Activated gamma-delta T cell (primary cell): ENCODE measurements at places on chromosomes 1 and 21.

- no peak for DNase-seq
Measured at GRCh38 chr21:34202553-34203372, 129.4 kb downstream of the MRPS6 start.

DNA sequence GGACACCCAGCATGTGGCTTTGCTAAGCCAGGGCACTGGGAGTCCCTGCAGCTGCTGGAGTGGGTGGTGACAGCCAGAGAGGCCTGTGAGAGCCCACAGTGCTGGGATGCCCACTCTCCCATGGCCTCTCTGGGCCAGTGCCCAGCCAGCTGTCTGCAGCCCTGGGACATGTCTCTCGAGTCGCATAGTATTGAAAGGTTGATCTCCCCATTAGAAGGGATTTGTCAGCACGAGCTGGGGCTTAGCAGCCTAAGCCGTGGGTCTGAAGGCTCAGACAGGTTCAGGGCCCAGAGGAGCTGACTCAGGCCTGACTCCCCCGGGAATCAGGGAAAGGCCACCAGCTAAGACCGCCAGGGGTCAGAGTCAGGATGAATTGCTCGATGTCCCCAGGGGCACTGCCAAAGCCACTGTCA, 53.5 kb downstream of the FOXD2 start:
- no peak for DNase-seq

DNA sequence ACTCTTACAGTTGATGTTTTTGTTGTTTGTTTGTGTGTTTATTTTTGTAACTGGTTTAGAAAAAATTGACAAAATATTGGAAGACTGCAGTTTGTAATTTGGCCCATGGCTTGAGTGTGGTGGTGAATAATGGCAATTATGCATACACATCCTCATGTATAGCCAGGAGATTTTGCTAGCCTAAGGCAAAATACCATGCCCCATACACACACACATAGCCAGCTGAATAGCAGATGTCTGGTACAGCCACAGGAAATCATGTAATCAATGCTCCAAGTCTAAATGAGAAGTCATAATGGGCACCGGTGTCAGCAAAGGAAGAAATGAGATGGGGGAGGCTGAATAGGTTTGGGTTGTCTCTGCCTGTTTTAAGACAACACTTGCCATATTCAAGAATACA, 135.2 kb upstream of the COA6 start:
- no peak for DNase-seq

DNA sequence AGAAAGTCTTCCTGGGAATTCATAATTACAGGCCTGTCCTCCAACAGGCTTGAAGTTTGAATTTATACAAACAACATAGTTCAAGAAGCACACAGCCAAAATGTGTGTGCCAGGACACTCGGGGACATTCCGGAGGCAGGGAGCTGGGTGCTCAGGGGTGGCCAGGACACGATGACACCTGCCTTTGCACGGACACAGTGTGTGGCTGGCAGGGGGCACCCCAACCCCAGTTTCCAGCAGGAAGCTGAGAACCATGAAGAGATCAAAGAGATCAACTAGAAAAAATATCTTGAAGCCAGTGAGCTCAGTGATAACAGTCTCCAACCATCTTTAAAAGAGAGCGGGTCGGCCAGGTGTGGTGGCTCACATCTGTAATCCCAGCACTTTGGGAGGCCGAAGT, 32.5 kb upstream of the TRAPPC10 start:
- no peak for DNase-seq

DNA sequence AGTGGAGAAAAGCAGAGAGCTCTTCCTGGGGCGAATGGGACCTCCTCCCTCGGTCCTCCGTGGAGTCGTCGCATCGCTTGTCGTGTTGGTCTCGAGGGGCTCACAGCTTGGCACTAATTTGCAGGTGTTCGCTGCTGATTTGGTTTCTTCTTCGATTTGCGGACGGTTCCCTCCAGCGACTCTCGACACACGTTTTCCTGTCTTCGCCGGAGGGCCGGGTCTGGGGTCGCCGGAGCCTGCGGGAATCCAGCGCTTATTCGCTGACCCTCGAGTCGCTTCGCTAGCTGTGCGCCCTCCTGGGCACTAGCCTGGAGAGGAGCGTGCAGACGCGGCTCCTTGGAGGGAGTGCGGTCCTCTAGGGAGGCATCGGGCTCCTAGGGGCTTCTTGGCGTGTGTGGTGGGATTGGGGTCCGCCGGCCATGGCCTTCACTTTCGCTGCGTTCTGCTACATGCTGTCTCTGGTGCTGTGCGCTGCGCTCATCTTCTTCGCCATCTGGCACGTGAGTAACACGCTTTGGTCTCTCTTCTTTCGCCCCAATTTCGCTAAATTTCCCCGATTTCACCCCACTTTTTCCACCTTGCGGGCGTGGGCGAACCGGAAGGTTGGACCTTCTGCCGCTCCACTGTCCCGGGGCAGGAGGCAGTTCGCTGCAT, 766 bp downstream of the CNIH3 start:
- no peak for DNase-seq
